Panc1 (cell line): ENCODE measurements at places on chromosomes 2 and 18.

DNA sequence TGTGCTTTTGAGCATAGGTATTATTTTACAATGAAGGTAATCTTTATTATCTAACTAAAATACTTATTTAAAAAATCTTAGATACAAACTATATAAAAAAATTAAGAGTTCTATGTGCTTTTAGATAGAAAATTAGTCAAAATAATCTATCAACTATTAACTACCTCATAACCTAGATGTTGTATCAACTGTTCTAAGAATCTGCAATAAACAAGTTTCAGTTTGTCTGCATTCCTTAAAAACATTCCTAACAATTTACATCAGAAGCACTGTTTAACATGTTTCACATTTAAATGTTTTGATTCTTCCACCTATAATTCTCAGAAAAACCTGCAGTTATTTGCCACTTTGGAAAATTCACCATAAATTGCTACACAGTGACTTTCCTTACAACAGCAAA, 33.3 kb downstream of the NDUFS1 start:
- DNase-seq = no peak

- no peak for DNase-seq
Observed at GRCh38 chr2:5367321-5367720, 324.9 kb upstream of the SOX11 start.

DNA sequence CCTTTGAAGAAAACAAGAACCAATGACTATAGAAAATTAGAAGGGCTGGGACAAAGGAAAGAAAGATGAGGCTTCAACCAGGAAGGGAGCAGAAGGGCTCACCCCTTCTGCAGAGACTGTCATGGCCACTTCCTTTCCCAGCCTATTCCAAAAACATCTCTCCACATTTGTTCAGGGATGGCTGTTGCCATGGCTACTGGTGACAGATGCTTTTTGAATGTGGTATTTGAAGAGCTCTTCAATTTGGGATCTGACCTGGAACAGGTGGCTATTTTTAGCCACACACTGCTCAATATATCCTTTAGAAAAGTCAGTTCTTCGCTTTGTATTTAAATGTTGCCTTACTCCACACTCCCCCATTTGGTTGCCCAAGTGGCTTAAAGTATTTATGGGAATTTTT, 64.1 kb upstream of the LCLAT1 start:
- DNase-seq = no peak

DNA sequence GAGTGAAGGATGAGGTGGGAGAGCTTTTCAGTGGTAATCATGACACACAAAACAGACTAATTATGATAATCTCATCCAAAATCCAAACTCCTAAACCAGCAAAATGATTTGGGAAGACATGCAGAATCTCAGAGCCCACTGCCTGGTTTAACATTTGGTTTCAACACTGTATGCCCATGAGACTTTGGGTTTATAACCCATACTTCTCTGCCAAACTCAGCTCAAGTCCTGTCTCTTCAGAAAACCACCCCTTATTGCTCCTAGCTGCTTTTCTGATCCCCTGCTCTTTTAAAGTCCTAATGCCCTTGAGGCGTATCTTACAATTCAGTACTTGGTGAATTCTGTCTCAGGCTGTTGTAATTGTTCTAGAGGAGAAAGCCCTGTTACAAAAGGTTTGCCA, 593.0 kb upstream of the ID2 start:
- DNase-seq = no peak

- no peak for DNase-seq
Observed at GRCh38 chr2:164761737-164762460, 79.7 kb downstream of the COBLL1 start.

DNA sequence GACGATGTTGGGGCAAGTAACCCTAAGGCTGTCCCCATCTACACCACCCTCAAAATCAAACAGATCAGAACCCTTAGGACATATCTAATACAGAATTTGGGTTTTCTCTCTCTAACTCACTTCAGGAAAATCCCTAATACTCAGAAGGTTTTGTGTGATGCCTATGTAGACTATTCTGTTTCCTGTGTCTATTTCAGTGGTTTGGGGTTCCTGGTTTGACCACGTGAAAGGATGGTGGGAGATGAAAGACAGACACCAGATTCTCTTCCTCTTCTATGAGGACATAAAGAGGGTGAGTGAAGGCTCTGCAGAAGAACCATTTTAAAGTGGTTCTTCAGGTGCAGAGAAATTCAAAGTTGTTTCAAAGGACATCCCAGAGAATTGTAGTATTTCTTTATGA, 16.3 kb downstream of the SULT1C2 start:
- DNase-seq = no peak

- DNase-seq = no peak
Observed at GRCh38 chr18:10130606-10131005, 216.8 kb downstream of the VAPA start.

DNA sequence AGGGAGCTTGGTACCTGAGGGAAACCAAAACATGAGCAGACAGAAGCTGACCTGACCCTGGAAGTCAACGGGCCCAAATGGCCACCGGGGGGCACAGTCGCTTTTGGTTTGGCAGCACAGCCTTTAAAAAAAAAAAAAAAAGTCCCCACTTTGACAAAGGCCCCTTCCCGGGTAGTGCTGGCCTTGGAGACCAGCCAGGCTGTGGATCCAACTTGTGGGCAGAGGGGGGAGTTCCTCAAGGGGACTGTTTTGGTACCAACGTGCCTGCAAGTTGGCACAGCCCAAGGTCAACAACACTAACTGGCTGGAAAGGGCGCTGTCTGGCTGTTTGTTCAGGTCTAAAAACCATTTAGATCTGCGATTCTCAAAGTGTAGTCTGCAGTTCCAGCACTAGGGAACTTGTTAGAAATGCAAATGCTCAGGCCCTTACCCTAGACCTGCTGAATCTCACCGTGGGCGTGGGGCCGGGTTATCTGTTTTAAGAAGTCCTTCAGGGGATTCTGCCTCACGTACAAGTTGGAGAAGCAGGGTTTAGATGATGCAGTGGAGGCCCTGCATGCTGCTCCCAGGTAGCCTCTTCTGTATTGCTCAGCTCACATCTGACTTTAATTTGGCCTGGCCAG, 83.0 kb downstream of the LPIN1 start:
- peak; percentile 46 for DNase-seq

- DNase-seq = no peak
Observed at GRCh38 chr2:96527286-96528005, 9.1 kb upstream of the ARID5A start.

GRCh38 chr2:126510356-126510755, 145.6 kb upstream of the GYPC start:
- no peak for DNase-seq

- no peak for DNase-seq
Observed at GRCh38 chr2:237640493-237640998, 13.2 kb downstream of the LRRFIP1 start.

GRCh38 chr2:99707592-99707991, 217.8 kb upstream of the REV1 start:
- DNase-seq = no peak

- no peak for DNase-seq
Observed at GRCh38 chr18:74456349-74457042, 612 bp downstream of the DIPK1C start.

- no peak for DNase-seq
Observed at GRCh38 chr2:22497064-22497463, 887.9 kb upstream of the KLHL29 start.

DNA sequence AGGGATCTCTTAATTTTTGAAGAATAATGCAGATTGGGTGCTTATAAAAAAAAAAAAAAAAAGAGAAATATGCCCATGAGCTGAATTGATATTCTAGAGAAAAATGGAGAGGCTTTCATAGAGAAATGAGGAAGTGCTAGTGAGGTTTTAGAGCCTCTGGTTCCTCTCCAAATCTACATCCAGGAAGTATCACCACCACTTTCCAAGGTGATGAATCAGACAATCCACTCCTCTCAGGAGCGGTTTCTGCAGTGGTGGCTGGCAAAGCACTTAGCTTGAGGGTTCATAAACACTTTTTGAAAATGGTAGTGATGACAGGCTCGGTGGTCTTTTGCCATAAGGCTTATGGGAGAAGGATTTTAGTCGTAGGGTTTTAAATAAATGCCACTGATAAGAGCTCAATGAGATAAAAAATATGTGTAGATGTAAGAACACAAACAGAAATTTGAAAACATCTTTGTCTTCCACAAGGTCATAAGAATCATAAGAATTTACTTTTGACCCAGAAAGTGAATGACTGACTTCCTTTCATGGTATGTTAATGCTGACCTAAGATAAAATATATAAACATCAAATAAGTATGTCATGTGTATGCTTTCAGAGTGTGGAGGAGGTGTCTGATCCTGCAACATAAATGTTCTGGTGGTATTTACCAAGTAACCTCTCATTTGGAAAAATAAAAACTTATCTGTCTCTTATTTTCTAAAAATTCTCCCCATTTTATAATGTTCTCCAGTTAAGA, 42.1 kb upstream of the DSG1 start:
- DNase-seq = no peak

DNA sequence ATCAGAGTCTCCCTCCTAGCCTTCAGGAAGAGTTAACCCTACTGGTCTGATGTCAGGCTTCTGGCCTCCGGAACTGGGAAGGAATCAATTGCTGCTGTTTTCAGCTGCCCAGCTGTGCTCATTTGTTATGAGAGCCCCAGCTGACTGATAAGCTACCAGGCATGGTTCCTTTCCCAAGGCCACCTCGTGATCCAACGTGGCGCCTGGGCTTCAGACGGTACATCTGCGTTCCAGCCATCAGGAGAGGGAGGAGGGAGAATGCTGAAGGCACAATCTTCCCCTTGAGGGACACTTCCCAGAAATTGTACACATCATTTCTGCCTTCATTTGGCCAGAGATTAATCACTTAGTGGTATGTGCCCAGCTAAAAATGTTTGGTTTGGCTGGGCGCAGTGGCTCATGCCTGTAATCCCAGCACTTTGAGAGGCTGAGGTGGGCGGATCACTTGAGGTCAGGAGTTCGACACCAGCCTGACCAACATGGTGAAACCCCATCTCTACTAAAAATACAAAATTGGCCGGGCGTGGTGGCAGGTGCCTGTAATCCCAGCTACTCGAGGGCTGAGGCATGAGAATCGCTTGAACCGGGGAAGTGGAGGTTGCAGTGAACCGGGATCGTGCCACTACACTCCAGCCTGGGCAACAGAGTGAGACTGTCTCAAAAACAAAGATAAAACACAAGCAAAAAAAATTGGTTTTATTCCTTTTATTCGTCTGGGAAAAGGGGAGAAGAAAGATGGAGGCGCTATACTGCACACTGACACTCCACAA, 10.5 kb upstream of the ARMC9 start:
- DNase-seq = no peak

DNA sequence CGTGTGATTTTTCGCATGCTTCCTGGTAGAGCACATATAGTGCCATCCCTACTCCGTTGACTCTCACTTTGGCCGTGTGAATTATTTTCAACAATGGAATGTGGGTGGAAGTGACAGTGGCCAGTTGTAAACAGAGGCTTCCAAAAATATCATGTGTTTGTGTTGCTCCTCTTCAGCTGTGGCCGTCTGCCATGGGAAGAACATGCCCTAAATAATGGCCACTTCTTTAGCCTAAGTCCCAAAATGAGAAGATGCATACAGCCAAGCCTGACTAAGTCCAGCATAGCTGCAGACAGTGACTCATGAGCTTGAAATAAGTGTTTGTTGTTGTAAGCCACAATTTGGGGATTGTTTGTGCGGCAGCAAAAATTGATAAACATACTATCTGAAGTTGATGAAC, 8.9 kb upstream of the GALNT1 start:
- DNase-seq = no peak

DNA sequence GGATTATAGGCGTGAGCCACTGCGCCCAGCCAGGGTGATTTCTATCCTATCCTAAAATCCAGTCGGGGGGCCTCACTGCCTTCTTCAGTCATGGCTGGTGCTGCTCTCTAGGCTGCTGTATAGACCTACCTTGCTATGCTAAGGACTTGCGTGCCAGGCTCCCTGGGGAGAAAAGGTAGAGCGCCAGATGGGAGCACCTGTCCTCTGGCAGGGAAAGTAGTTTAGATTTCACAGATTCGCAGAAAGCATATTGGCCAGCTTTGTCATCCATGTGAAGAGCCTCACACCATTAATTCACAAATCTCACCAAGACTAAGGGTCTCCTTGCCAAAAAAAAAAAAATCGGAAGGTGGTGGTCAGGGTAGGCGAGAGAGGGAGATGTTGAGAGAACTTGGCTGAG, 217.6 kb downstream of the ATAD2B start:
- no peak for DNase-seq

GRCh38 chr2:164696634-164697033, 75.4 kb upstream of the GRB14 start:
- no peak for DNase-seq

DNA sequence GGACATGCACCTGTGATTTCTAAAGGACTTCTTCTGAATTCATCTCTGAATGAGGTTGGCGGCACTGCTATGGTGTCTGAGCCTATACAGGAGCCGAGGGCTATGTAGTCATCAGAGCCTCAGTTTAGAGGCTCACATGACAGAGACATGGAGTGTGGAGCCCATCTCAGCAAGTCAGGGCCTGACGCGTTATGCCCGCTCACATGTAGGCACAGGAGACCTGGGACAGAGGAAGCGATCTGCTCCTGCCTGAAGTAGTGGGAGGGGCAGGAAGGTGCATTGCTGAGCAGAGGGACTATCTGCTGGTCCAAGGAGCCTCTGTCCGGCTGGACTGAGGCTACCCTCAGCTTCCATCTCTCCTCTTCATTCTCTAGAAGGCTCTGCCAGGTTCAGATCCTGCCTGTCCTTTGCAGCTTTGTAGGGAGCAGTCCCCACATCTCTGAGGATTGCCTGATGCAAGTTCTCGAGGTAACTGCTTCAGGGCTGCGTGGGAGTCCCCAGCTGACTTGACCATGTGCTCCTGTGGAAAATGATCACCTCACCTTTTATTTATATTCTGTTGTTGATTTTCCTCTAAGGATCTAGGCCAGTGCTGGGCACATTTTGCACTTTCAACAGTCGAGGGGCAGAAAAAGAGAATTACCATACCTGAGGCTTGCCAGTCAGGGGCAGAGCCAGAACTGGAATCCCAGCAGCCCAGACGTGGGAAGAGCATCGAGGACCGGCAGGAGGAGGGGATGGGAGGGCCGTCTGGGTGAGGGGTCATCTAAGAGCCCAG, 16.6 kb downstream of the KLHL29 start:
- no peak for DNase-seq

DNA sequence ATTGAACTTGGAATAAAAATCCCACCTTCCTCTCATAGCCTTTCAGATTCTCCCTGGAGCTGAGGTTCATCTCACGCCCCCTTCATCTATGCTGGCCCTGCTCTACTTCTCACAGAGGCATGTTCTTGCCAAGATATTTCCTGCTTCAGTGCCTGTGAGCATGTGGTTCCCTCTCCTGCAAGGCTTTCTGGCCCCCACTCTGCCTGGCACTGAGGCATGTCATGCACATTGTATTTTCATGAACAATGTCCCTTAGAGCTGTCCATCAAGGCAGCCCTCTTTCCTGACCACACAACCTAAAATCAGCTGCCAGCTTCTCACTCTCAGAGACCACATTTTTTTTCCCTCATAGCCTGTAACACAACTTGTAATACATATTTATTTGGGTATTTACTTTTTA, 18.0 kb upstream of the HK2 start:
- no peak for DNase-seq

GRCh38 chr2:58221909-58222308, 19.2 kb downstream of the FANCL start:
- no peak for DNase-seq

GRCh38 chr2:24898122-24899109, 21.6 kb downstream of the ADCY3 start:
- DNase-seq = no peak
